ENCODE measurements at places on chromosomes 3 and 15. TPM values are rescaled to one million over a fixed set of nuclear protein-coding genes. Genes with fewer than 3 reads are reported as not detected.

DNA sequence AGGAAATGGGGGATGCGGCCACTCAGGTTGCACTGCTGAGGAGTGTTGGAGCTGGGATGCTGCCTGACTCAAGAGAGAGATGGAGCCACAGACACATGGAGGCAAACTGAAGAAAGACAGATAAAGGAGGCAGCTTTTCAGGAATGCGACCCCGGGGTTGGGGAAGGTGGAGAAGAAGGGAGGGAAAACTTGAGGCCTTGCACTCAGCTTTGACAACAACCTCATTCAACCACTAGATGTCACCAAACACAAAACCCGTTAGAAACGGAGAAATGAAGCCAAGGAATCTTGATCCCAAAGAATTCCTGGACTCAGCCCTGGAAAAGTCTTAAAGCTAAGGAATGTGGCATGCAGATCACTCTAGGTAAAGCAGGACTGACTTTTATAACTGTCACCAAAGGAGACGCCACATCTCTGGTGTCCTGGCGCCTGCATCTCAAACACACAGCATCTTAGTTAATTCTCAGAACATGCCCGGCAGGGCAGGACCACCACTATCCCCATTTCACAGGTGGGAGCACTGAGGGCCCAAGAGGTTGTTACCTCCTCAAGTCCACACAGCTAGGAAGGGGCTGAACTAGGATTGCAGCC, 59.6 kb upstream of the LMCD1 start:
- no peak for ATAC-seq

GRCh38 chr15:101124731-101125451, 127.0 kb downstream of the CHSY1 start:
- ATAC-seq = no peak

GRCh38 chr3:121895121-121895520, 920 bp downstream of the SLC15A2 start:
- peak; percentile 78 for ATAC-seq

DNA sequence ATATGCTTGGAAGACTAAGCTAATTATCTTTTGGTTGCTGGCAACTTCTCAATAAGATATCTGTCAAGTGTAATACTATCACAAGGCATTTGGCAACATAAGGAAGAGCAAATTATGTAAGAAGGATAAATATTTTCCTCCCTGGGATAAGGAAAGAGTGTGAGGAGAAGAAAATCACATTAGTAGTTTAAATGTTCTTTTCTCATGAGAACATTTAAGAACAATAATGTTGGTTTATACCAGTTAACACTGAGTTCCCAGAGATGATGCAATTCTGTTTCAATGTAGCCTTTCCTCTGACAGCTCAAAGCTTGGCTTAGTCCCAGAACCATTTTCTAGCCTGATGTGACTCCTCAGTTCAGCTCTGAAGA, 66.1 kb upstream of the NPHP3 start:
- ATAC-seq = no peak

DNA sequence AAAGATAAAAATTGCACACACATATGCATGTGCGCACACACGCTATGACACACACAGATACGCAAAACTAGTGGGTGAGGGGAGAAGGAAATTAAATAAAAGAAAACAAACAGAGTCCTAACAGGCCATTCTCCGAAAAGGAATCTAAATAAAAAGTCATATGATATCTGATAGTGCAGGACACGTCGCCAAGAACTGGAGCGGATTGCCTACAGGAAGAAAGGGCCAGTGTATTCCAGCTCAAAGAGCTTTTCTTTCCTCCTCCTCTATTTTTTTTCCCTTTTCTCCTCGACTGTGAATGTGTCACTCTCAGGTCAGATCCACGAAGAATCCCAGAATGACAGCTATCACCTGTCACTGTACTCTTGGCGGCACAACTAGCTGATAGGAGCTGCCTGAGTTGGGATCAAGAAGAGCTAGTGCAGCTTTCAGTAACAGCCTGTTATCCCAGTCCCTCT, 157.8 kb downstream of the TIGIT start:
- no peak for ATAC-seq

DNA sequence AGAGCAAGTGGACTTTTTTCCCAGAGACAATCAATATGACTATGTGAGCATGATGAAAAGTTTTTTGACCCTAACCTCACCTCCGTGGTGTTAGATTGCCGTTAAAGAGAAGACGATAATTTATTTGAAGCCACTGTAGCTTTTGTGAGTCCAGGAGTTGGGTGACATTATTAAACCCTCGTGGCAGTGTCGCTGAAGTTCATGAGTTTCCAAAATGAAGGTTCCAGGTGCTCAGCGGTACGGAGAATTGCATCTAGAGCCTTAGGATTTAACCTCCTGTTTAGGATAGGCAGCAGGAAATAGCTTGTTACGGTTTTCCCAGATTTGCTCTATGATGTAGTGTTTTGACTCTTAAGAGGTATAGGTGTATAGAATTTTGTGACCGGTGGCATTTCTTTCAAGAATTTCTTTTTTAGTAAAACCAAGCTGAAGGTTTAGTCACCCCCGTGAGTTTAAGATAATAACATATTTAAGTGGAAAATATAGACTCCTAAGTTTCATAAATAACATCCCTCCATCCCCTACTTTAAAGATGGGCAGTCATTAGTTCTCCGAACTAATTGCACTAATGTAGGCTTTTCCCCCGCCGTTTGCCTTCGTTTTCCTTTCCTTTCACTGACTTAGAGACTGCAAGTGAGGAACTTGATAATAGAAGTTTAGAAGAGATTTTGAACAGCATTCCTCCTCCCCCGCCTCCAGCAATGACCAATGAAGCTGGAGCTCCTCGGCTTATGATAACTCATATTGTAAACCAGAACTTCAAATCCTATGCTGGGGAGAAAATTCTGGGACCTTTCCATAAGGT, 2.0 kb downstream of the SMC4 start:
- ATAC-seq = no peak

- ATAC-seq = no peak
Measured at GRCh38 chr3:156948402-156949210, 122.5 kb downstream of the LEKR1 start.

- ATAC-seq = no peak
Measured at GRCh38 chr15:75063338-75063737, 39.9 kb downstream of the PPCDC start.

- ATAC-seq = no peak
Measured at GRCh38 chr3:152056987-152057386, 183.5 kb downstream of the SUCNR1 start.

DNA sequence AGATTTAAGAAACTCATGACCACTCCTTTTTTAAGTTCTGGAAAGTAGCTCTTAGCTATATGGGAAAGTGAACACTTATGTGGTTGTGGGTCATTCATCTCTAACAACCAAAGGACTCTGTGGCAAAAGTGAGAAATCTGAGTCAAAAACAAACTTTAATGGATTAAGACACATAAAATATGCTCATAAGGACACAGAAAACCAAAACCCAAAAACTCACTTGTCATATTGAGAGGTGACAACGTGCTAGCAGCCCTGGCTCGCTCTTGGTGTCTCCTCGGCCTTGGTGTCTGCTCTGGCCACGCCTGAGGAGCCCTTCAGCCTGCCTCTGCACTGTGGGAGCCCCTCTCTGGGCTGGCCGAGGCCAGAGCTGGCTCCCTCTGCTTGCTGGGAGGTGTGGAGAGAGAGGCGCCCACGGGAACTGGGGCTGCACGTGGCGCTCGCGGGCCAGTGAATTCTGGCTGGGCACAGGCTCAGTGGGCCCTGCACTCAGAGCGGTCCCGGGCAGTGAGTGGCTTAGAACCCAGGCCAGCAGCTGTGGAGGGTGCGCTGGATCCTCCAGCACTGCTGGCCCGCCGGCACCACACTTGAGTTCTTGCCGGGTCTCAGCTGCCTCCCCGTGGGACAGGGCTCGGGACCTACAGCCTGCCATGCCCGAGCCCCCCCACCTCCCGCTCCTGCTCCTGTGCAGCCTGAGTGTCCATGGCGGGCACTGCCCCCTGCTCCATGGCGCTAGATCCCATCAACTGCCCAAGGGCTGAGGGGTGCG, 30.3 kb upstream of the SKIL start:
- ATAC-seq = no peak

GRCh38 chr3:172518929-172519640, 4.1 kb downstream of the TNFSF10 start:
- no peak for ATAC-seq

DNA sequence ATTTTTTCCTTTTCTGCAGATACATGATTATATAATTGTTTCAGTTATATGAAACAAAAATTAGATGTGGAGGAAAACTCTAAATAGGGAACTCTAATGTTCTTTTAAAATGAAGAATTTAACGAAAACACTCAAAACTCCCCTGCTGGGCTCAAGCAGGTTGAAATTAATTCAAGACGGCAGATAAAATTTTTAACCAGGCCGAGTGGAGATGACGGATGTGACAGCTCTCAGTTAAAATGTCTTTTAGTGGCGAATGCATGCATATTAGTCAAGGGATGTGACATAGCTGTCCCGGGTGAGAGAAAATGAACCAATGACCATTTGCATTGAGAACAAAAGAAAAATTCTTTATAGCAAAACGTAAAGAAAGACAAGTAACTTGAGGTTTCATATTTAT, 110.1 kb downstream of the ROBO2 start:
- no peak for ATAC-seq

DNA sequence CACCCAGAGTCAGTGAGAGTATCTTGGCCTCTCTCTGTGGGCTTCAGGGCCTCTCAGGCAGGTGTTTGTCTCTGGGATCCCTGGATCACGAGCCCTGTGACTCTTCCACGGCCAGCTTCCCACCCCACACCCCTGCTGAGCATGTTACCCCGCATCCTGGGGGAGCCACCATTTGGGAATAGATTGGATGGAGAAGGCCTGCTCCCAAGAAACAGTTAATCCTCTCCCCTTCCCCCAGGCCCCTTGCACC, 15.5 kb upstream of the SRP14 start:
- no peak for ATAC-seq

DNA sequence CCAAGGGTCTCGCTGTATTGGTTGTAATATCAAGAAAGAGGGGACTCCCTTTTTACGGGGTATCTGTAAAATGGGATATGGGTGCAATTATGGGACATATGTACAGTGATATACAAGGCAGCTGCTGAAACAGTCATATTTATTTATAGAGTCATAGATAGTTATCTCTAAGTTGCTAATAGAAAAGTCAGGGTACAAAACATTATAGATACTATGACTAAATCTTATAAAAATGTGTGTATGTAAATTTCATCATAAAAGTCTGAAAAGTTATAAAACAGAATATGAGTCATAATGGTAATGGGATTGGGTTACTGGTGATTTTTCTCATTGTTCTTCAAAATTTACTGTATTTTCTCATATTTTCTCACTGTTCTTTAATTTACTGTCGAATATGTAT, 344.9 kb upstream of the SLCO3A1 start:
- ATAC-seq = no peak

DNA sequence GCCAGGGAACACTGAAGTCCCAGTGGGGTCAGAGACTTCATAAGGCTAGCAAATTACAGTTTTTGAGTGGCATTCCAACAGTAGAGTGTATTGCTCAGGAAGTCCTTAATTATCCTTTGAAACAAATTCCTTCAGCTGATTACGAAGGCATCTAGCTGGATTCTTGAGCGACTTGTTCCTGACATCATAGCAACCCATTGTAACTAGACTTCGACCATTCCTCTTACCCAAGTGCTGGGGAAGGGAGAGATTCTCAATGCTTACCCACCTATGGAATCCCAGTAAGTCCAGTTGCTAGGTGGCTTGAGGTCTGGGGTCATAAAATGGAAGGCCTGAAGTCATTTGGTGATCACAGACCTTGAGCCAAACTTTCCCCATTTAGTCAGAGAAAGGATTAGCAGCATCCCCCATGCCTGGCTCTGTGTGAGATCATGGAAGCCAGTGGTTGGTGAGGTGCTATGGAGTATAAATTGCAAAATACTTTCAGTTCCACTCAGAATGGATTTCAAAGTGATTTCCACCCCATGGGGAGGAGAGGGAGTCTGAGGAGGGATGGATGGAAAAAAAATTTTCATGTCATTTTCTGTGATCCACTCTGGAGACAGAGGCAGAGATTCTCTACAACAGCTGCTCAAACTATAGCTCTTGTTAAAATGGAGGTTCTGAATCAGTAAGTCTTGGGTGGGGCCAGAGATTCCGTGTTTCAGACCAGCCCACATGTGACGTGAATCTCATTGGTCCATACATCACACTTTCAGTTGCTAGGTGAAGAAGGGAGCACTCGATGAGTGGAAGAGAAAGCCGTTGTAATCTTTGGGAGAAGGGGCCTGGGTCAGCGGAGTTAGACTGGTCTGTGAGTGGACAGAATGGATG, 45.7 kb downstream of the CD86 start:
- peak; percentile 48 for ATAC-seq

GRCh38 chr3:45564172-45564571, 30.4 kb upstream of the LIMD1 start:
- ATAC-seq = no peak

GRCh38 chr3:32686713-32687112, 1.7 kb downstream of the CNOT10 start:
- ATAC-seq = no peak

- ATAC-seq = no peak
Measured at GRCh38 chr3:73548436-73548835, 76.3 kb downstream of the PDZRN3 start.

GRCh38 chr3:47565734-47566550, 12.7 kb downstream of the CSPG5 start:
- no peak for ATAC-seq

- no peak for ATAC-seq
Measured at GRCh38 chr3:56753206-56753820, 48.4 kb downstream of the ARHGEF3 start.

GRCh38 chr3:159273070-159273469, 471.2 kb downstream of the MFSD1 start:
- no peak for ATAC-seq

- ATAC-seq = no peak
Measured at GRCh38 chr3:128173200-128173599, 19.9 kb downstream of the EEFSEC start.

DNA sequence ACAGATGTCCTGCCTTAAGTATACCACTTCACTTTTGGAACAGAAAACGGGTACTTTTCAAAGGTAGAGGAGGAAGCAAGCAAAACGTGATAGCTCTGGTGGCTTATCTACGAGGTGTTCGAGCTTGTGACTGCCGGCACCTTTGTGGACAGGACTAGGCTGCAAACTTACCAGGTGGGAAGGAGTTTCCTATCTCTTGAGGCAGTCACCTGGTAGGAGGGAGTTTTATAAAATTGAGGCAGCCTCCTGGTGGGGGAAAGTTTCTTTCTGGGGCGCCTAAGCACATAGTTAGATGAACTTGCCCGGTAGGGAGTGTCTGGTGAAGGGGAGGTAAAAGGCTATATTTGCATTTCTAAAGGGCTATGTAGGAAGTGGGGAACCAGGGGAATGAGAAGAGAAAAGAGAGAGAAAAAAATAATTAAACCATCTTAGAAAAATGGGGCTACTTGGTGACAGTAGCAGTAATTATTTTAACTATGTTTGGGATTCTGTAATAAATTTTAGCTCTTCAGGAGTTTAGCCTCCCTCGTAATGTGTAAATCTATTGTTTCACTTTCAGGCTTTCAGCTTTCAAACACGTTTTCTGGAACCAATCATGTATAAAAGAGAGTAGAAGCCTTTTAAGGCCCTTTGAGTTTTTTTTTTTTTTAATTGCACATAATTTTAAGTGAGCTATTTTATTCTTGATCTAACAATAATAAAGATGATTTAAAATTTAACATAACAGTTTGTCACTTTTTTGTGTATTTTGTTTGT, 131.0 kb downstream of the IL5RA start:
- no peak for ATAC-seq

GRCh38 chr15:58526647-58527192, 94.9 kb downstream of the LIPC start:
- no peak for ATAC-seq

Gene SKIL
- total RNA-seq = 35.0 TPM

Gene CKMT1B
- 50.7 TPM for total RNA-seq

Gene MUC20
- total RNA-seq = 34.9 TPM

Gene SNX22
- total RNA-seq = 0.28 TPM

Gene CNTN4
- 0.68 TPM for total RNA-seq

Gene ARNT2
- 0.64 TPM for total RNA-seq

Gene BCL2A1
- not detected for total RNA-seq

Gene CHSY1
- total RNA-seq = 10.0 TPM

Gene TMEM212
- total RNA-seq = not detected

All from esophagus mucosa (tissue), 1 donor.